ENCODE measurements at places on chromosomes 7 and 10.

- no peak for DNase-seq
Measured at GRCh38 chr7:34060196-34060947, 155.0 kb downstream of the BMPER start.

GRCh38 chr7:151472644-151473380, 32.9 kb upstream of the CRYGN start:
- no peak for DNase-seq

DNA sequence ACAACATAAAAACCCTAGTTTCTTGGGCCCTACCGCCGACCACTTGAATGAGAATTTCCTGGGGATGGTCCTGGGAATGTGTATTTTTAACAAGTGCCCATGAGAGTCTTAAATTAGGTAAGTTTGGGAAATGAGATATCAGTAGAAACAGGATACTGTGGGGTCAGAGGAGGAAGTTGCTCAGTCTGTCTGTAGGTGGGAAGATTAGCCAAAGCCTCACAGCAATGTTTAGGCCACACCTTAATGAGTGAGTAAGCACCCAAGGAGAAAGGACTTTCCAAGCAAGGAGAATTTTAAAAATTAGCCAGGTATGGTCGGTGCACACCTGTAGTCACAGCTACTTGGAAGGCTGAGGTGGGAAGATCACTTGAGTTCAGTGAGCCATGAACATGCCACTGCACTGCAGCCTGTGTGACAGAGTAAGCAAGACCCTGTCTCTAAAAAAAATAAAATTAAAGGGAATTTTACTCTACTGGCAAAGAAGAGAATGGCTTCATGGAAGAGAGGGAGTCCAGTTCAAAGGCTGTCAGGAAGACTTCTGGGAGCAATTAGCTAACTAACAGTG, 31.9 kb downstream of the PAPSS2 start:
- DNase-seq = no peak

- DNase-seq = no peak
Measured at GRCh38 chr7:47044625-47045024, 537.3 kb downstream of the TNS3 start.

DNA sequence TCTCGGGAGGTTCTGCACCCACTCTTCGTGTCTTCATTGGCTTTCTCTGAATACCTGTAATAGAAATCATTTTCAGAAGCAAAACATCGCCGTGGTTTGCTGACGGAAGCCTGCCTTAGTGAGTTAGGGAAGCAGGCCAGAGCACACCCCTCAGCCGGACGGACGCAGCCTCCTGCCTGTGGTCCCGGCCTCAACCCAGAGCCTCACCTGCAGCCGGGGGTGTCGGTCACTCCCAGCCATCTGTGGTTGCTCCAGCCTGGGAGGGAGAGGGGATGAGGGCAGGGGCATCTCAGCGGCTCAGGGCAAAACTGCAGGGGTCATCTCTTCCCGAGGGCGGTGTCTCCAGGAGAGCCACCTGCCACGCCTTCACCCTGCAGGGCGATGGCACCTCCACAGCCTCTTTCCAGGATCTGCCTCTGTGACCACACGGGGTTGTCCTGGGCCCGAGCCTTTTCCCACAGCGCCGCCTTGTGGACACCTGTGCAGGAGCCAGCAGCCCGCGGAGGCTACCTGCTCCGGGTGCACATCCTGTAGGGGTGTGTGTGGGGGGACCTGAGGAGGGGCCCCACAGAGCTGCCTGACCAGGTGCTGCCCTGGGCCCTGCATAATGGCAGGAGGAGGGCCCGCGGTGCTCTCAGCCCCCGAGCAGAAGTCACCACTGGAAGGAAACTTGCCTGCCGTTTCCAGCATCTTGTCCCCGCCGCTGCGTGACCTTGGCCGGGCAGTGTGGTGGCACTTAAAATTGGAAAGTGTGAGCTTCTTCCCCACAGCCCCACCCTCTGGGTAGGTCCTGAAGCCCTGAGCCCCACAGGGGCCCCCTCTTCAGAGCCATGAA, 21.6 kb upstream of the AP5Z1 start:
- DNase-seq = peak; percentile 35

- DNase-seq = no peak
Measured at GRCh38 chr7:114312649-114313048, 102.0 kb upstream of the FOXP2 start.

- peak; percentile 20 for DNase-seq
Measured at GRCh38 chr7:99919814-99920112, 433 bp upstream of the TRIM4 start.

- DNase-seq = no peak
Measured at GRCh38 chr10:64039198-64039597, 518.0 kb downstream of the REEP3 start.

DNA sequence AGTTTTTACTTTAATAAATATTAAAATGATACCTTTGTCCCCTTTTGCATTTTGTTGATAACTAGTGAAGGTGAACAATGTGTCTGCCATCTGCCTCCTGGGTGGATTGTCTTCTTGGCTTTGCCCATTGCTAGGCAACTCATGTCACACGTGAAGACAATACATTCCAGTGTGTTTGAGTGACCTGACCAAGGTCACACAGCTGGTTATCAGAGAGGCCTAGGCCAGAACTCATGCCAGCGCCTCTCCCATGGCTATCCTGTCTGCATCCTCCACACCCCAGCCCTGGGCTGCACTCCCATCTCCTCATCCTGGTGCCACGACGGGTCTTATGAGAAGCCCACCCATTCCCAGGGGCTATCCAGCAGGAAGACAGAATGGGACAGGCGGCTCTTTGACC, 108.7 kb downstream of the PLCE1 start:
- DNase-seq = no peak

- no peak for DNase-seq
Measured at GRCh38 chr7:139990571-139991268, 72.0 kb downstream of the PARP12 start.

- no peak for DNase-seq
Measured at GRCh38 chr10:18290651-18291313, 150.6 kb downstream of the CACNB2 start.

Data from Panc1 (cell line).